ENCODE measurements at places on chromosomes 3 and 15. TPM values are rescaled to one million over a fixed set of nuclear protein-coding genes. Genes with fewer than 3 reads are reported as not detected.

- no peak overlapping the region for H3K4me3 ChIP-seq
- DNase-seq, result peak; percentile 23
- no peaks in the 10 kb centered on the region for H3K36me3 ChIP-seq
- H3K4me1 ChIP-seq, result peaks cover 6% of the 10 kb centered on the region
- H3K27me3 ChIP-seq, result no peaks in the 10 kb centered on the region
Observed at GRCh38 chr3:130259166-130259874, 86.2 kb upstream of the COL6A5 start.

GRCh38 chr3:42340466-42340865 is 69.9 kb downstream of the LYZL4 start:
- H3K36me3 ChIP-seq, result no peaks in the 10 kb centered on the region
- H3K4me3 ChIP-seq, result no peak overlapping the region
- no peak for DNase-seq
- H3K27ac ChIP-seq, result no peak overlapping the region
- H3K4me1 ChIP-seq, result no peaks in the 10 kb centered on the region

DNA sequence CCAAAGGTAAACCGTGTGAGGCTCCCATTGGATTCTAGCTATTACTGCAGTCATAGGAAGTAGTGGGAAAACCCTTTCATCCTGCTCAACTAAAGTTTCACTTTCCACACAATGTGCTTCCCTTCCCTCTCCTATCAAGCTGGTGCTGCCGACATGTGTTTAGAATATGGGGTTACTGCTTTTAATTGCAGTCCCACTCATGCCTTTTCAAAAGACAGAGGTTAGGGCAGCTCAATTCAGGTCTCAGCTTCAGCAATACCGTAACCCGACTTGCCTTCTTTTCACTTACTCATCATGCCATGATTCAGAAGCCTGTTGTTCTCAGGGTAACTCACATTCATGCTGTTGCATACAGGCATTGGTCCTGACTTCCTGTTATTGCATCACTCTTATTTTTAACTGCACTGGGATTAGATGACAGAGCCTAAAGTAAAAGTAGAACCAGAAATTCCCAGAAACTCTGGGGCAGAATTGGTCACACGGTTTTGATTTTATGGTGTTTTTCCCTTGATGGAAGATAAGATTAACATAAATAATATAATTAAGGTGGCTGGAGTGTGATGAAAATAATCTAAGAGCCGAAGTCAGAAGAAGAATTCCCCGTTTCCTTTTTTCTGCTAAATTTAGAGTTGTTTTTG is 45.7 kb downstream of the C2CD4B start:
- H3K27ac ChIP-seq, result no peak overlapping the region
- H3K36me3 ChIP-seq, result no peaks in the 10 kb centered on the region
- H3K4me3 ChIP-seq, result no peak overlapping the region
- no peaks in the 10 kb centered on the region for H3K4me1 ChIP-seq
- DNase-seq, result no peak

DNA sequence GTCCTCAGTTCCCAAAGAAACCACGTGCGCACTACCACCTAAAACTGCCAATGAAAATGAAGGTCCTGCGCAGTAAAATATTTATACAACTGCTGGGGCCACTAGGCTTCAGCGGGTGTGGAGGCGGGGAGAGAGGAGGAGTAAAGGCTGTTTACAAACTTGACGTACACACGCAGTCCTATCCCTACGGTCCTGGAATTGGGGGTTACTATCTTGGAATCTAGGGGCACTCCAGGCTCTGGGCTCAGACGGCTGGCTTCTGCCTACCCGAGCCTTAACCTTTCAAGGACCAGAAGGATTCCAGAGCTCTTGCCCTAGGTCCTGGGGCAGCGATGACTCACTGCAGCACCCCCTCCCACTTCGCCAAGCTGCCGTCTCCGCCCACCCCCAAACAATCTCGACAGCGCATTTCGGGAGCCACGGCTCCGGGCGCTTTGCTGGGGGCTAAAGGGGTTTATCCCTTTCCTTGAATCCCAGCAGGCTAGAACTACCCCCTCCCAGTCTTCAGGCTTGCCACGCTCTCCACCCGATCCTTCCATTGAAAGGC is 3.0 kb downstream of the ADAMTS9 start:
- H3K4me3 ChIP-seq, result peak overlapping the region; percentile 64
- peaks cover 13% of the 10 kb centered on the region for H3K36me3 ChIP-seq
- peak; percentile 71 for DNase-seq
- H3K4me1 ChIP-seq, result peaks cover 6% of the 10 kb centered on the region

GRCh38 chr3:79415356-79415755 is 352.4 kb downstream of the ROBO1 start:
- H3K4me1 ChIP-seq, result peaks cover 10% of the 10 kb centered on the region
- H3K27ac ChIP-seq, result no peak overlapping the region
- H3K36me3 ChIP-seq, result no peaks in the 10 kb centered on the region
- H3K4me3 ChIP-seq, result no peak overlapping the region
- H3K27me3 ChIP-seq, result no peaks in the 10 kb centered on the region

DNA sequence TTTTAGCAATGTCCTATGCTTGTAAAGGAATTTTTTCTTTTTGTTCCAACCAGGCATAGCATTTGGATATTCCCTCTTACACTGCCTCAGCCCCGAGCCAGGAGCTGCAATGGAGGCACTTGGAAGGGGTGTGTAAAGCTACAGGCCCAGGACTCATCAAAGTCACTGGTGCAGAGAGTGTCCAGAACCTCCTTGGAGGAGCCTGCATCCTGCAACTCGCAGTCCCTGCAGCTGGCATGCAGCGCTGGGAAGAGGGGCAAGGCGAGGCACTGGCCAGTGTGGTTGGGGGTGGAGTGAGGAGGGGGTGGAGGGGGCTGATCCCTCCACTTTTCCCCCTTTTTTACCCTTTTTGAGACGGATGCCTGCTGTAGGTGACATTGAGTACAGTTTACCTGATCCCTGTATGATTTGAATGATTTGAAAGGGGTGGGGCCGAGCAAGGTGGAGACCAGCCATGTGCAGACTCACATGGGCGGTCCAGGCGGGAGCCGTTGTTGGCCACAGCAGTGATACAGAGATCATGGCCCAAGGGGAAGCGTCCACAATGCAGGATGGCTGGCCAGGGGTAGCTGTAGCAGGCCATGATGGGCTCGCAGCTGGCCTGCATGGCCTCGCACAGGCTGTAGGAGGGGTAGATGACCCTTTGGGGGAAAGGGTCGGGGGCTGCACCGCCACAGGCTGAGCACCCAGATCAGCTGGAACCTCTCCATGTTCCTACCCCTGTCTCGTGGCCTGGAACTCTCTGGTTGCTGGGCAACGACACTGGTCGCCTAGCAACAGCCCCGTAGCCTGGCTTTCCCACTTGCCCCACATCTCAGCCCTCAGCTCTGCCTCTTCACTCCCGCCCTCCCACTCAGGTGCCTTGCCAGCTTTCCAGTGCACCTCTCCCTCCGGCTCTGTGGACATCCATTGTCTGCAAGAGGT is 7.9 kb downstream of the P4HTM start:
- no peak overlapping the region for H3K27ac ChIP-seq
- H3K4me1 ChIP-seq, result no peaks in the 10 kb centered on the region
- H3K36me3 ChIP-seq, result peaks cover 3% of the 10 kb centered on the region
- no peak overlapping the region for H3K4me3 ChIP-seq
- no peaks in the 10 kb centered on the region for H3K27me3 ChIP-seq

GRCh38 chr3:190116551-190117067 is 4.1 kb downstream of the P3H2 start:
- DNase-seq, result no peak
- H3K36me3 ChIP-seq, result no peaks in the 10 kb centered on the region
- H3K4me3 ChIP-seq, result no peak overlapping the region

GRCh38 chr15:45904019-45904418 is 269.2 kb downstream of the SQOR start:
- H3K27ac ChIP-seq, result no peak overlapping the region
- no peak for DNase-seq
- H3K36me3 ChIP-seq, result no peaks in the 10 kb centered on the region
- H3K4me1 ChIP-seq, result no peaks in the 10 kb centered on the region
- no peak overlapping the region for H3K4me3 ChIP-seq

GRCh38 chr3:36206956-36207580 is 173.2 kb upstream of the STAC start:
- H3K4me3 ChIP-seq, result no peak overlapping the region
- H3K4me1 ChIP-seq, result no peaks in the 10 kb centered on the region
- H3K27me3 ChIP-seq, result no peaks in the 10 kb centered on the region
- no peak overlapping the region for H3K27ac ChIP-seq

DNA sequence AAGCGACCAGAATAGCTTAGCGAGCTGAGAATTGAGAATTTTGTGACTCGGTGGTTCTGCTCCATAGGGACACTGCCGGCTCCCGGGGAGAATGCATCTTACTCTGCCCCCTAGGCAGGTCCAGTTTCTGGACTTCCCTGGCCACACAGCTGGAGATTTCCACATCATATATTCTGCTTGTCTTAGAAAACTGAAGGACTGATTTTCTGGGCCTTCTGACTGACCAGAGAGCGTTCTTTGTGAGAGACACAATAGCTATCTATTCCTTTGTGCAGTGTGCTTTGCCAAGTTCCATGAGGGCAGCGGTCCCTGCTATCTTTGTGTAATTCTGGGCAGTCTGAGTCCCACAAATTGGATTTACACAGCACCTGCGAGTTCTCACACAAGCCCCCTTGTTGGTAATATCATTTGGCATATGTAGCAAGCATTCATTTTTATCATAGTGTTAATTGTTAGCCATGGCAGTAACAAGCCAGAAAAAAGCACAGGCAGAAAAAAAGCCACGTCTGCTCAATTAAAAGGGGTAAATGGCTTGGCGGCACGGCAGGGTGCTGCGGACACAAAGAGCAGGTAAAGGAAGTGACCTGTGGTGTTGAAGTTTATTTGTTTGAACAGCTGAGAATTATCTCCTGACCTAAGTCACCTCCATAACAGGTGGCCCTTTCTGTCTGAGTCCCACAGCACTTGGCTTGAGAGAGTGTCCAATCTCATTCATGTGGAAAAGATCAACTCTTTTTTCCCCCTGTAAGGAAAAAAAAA is 688.7 kb downstream of the TUSC7 start:
- no peaks in the 10 kb centered on the region for H3K4me1 ChIP-seq
- no peaks in the 10 kb centered on the region for H3K27me3 ChIP-seq
- no peak overlapping the region for H3K27ac ChIP-seq

- peaks cover 16% of the 10 kb centered on the region for H3K27me3 ChIP-seq
- no peaks in the 10 kb centered on the region for H3K4me1 ChIP-seq
- no peak overlapping the region for H3K4me3 ChIP-seq
Observed at GRCh38 chr15:100336061-100336460, 5.7 kb downstream of the ADAMTS17 start.

DNA sequence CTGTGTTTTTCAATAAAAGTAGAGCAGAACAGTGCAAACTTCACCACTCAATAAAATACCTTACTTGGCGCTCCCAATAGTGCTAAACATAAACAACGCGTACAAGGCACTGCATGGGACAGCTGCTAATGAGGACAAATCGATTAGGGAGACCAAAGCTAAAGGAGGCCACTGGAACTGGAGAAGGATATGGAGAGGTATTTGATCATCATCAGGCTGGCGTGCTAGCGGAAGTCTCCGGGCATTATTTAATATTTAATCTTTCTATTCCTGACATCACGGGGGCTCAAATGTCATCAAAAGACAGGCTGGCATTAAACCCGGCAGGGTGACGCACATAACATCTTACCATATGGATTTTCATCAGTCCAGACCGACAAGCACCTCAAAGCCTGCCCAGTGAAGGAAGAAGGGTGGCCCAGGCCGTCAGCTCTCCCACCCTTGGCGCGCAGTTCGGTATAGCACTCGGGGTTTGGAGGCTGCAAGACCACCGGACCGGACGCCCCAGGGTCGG is 604 bp downstream of the CCPG1 start:
- no peaks in the 10 kb centered on the region for H3K27me3 ChIP-seq
- peaks cover 3% of the 10 kb centered on the region for H3K36me3 ChIP-seq
- no peak for DNase-seq
- H3K4me3 ChIP-seq, result peak overlapping the region; percentile 65

DNA sequence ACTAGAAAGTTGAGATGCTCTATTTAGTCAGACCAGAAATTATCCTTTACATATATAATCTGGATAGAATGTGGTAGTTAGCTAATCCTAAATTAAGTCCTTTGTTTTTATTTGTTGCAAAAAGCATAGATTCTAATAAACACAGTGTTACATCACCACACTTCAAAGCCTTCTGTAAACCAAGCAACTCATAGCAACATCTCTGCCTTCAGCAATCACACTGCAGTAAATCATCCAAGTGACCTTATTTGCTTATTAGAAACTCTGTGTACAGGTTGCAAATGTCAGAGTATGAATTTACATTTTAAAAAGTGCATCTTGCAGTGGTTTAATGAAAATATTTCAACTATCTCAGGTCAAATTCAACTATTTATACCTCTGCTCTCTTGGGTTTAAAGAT is 242.5 kb downstream of the GBE1 start:
- peaks cover under 1% of the 10 kb centered on the region for H3K4me1 ChIP-seq
- H3K4me3 ChIP-seq, result no peak overlapping the region
- no peaks in the 10 kb centered on the region for H3K36me3 ChIP-seq
- DNase-seq, result no peak
- no peak overlapping the region for H3K27ac ChIP-seq
- no peaks in the 10 kb centered on the region for H3K27me3 ChIP-seq

- H3K4me3 ChIP-seq, result no peak overlapping the region
- no peak for DNase-seq
- no peaks in the 10 kb centered on the region for H3K27me3 ChIP-seq
- peaks cover 23% of the 10 kb centered on the region for H3K36me3 ChIP-seq
- peak overlapping the region; percentile 22 for H3K27ac ChIP-seq
- H3K4me1 ChIP-seq, result no peaks in the 10 kb centered on the region
Observed at GRCh38 chr15:68289621-68290352, 12.2 kb downstream of the FEM1B start.

DNA sequence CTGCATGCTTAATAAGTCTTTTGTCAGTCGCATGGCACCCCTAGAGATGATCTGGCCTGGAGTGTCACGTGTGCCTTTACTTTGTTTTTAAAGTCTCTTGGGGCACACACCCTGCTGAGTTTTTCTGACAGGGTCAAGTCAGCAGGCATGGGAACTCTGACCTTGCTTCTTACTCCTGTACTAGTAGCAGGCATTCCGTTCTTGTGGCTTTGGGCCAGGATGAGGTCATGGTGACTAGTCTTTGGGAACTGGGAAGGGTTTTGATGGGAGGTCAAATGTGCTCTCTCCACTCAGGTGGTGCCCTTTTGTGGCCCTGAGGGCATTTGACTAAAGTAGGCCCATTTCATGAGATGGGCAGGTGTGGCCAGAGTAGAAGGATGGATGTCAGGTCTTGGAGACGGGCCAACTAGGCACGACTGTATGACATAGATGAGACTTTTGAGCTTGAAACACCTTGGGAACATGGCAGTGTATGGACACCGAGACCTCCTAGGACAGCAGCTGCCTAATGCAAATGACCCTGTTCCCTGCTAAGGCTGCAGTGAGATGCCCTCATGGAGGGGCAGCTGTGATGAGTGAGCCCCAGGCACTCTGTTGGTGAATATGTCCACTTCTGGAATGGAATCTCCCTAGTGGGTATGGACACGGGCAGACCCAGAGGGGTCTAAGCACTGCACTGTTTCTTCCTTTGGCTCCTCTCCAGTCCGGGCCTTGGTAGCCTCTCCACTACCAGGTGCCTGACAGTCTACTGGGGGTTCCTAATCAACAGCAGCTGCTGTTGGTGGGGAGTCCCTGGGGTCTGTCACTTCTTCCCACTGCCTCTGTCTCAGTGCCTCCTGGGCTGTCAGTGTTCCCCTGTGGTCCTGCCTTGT is 16.4 kb downstream of the SRPRB start:
- H3K36me3 ChIP-seq, result peaks cover 27% of the 10 kb centered on the region
- no peaks in the 10 kb centered on the region for H3K4me1 ChIP-seq
- no peak overlapping the region for H3K27ac ChIP-seq
- no peak overlapping the region for H3K4me3 ChIP-seq
- H3K27me3 ChIP-seq, result no peaks in the 10 kb centered on the region

- no peaks in the 10 kb centered on the region for H3K4me1 ChIP-seq
- H3K4me3 ChIP-seq, result no peak overlapping the region
- H3K27me3 ChIP-seq, result no peaks in the 10 kb centered on the region
- DNase-seq, result no peak
- no peaks in the 10 kb centered on the region for H3K36me3 ChIP-seq
Observed at GRCh38 chr15:88844749-88845386, 41.6 kb downstream of the ACAN start.

The C15orf39 gene
- 8.6 TPM for polyA plus RNA-seq

The NECTIN3 gene
- 22.8 TPM for polyA plus RNA-seq

The GOLGA8J gene
- not detected for polyA plus RNA-seq

The LARP6 gene
- polyA plus RNA-seq, result 54.2 TPM

The PPM1L gene
- polyA plus RNA-seq, result 4.6 TPM

The IGSF10 gene
- polyA plus RNA-seq, result 0.17 TPM

Measured in cardiac muscle cell (in vitro differentiated cells and primary cell).